Pericardium fibroblast (primary cell): ENCODE measurements at places on chromosomes 6 and 20. TPM values are rescaled to one million over a fixed set of nuclear protein-coding genes. Genes with fewer than 3 reads are reported as not detected.

Gene BHLHE23
- not detected in 2 replicates for total RNA-seq

Gene PBOV1
- total RNA-seq, result not detected in 2 replicates

Gene LPA
- not detected in 2 replicates for total RNA-seq

Gene LST1
- total RNA-seq, result not detected in 2 replicates

Gene EPPIN
- not detected in 2 replicates for total RNA-seq
